Activated T-cell treated with anti-CD3 and anti-CD28 coated beads, Interleukin-2, amount 50 U/mL, for 24 hours (primary cell): ENCODE measurements at places on chromosomes 16 and 17.

- no peak for DNase-seq
These were observed 49.2 kb downstream of the NXPH3 start for GRCh38 chr17:49624896-49625295.

- DNase-seq: no peak
These were observed 58.3 kb upstream of the ARHGAP44 start for GRCh38 chr17:12730931-12731521.

- DNase-seq: peak; percentile 73
These were observed 35.1 kb upstream of the IL21R start for GRCh38 chr16:27366687-27367460.

GRCh38 chr16:72985995-72986394 lies 61.9 kb downstream of the ZFHX3 start:
- no peak for DNase-seq

DNA sequence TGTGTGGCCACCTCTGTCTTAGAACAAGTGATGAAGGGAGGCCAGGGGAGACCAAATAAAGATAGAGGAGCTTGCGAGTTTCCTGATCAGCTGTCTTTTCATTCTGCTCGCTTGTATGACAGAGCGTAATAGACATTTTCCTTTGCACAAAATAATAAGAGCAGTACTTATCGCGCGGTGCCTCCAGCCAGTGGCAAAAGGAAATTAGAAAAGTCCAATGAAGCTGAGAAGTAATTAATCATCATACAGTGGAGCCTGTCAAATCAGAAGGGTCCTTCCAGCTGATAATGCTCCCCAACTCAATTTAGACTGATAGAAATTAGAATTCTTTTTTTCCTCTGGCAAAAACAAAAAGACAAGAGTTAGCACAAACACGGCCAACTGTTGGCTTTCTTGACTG lies 307.0 kb upstream of the IRX5 start:
- DNase-seq: no peak
